ENCODE measurements at places on chromosomes 3 and 15. TPM values are rescaled to one million over a fixed set of nuclear protein-coding genes. Genes with fewer than 3 reads are reported as not detected.

Gene RNU5B-1
- not detected for total RNA-seq

Gene GJD2
- total RNA-seq, result not detected

Gene ECE2
- total RNA-seq, result not detected

DNA sequence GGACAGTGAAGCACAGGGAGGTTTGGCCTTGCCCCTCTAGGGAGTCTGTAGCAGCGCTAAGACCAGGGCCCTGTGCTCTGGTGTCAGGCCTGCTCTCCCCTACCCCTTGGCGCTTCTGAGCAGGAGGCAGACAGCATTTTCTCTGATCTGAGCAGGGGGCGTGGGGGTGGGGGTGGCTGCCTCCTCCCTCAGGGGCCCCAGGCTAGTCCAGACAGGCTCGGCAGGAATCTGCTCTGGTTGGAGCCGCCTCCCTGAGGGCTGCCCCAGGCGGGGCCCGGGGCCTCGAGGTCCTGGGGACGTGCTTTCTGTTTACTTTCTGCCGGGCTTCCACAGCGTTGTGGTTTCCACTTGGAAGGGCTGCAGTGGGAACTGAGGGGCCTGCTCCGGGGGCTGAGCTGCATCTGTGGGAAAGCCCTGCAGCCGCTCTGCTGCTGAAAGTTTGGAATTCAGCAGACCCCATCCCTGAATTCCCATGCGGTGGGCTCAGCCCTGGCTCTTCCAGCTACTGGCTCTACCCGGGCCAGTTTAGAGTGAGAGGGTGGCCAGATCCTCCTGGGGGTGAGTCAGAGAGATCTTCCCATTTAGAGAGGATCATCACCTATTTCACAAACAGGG lies 105.4 kb downstream of the LINGO1 start:
- no peaks in the 10 kb centered on the region for H3K27me3 ChIP-seq
- DNase-seq, result peak; percentile 88
- H3K27ac ChIP-seq, result peak overlapping the region; percentile 89
- no peaks in the 10 kb centered on the region for H3K36me3 ChIP-seq
- no peak overlapping the region for H3K4me3 ChIP-seq

GRCh38 chr3:181687190-181687589 lies 24.5 kb upstream of the SOX2 start:
- H3K36me3 ChIP-seq, result no peaks in the 10 kb centered on the region
- H3K4me1 ChIP-seq, result no peaks in the 10 kb centered on the region
- no peak for DNase-seq
- H3K4me3 ChIP-seq, result no peak overlapping the region

DNA sequence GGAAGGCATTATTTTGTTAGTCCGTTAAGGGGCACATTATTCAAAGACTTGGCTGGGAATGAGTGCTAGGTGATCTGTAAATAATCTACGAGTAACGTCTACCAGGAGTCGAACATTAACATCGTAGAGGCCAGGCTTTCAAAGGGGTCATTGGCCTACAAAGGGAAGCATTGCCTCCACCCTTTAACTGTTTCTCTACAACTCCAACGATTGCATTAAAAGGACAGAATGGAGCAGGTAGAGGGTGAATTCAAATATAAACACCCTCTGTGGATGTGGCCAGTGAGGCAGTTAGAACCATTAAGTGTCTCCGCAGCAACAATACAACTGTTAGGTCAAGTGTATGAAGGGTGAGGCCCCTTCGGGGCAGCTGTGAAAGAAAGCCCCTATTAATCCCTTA lies 126.0 kb upstream of the LMOD3 start:
- H3K27ac ChIP-seq, result peak overlapping the region; percentile 66
- peak overlapping the region; percentile 4 for H3K4me3 ChIP-seq
- DNase-seq, result peak; percentile 43
- no peaks in the 10 kb centered on the region for H3K36me3 ChIP-seq
- H3K4me1 ChIP-seq, result peaks cover 22% of the 10 kb centered on the region
